ENCODE measurements at places on chromosomes 16 and 17.

- DNase-seq, result no peak
Observed at GRCh38 chr17:28476076-28476865, 2.8 kb downstream of the SLC13A2 start.

- DNase-seq, result no peak
Observed at GRCh38 chr17:62052765-62053338, 12.2 kb downstream of the MED13 start.

DNA sequence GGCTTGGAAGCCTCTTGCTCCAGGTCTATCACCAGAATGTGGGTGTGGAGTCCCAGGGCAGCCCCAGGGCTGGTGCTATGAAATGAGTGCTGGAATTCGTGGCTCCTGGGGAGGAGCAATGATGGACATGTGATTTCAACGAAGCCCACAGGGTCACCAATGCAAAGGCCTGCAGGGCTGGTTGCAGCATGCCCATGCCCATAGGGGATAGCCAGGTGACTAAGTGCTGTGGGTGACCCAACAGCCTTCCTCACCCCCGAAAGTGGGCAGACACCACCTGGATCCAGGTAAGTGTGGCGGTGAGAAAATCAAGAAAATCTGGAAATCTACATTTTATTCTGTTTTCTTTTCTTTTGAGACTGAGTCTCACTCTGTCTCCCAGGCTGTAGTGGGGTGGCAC, 87.5 kb upstream of the GPRC5B start:
- no peak for DNase-seq

GRCh38 chr16:84585467-84585866, 32.4 kb downstream of the COTL1 start:
- no peak for DNase-seq

DNA sequence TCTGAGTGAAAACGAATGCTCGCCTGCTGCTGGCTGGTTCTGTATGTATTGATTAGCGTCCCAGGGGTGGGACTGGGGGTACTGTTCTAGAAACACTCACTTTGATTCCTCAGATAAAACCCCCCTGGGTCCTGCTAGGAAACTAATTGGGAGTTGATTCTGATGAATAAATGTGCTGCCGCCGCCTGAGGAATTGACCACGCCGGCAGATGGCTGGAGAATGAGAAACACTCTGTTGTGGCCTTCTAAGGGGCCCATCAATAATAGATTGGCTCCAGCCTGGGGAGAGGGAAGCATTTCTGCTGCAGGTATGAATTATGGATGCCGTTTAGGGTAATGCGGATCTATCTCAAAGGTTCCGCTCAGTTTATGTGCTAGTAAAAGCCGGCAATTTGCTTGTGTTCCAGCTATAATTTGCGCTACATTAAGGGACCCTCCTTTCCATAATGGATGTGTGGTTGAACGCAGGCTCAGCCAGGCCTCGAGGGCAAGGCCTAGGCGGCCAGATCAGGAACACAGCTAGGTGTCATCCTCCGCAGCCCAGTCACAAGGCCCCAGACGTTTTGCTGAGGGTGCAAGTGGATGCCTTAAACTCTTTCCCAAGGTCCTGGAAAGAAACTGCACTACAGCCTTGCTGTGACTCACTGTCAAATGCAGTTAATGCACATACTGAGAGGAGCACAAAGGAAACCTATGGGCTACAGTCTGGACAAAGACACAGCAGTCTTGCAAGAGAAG, 132.2 kb upstream of the HS3ST2 start:
- DNase-seq, result peak; percentile 12

DNA sequence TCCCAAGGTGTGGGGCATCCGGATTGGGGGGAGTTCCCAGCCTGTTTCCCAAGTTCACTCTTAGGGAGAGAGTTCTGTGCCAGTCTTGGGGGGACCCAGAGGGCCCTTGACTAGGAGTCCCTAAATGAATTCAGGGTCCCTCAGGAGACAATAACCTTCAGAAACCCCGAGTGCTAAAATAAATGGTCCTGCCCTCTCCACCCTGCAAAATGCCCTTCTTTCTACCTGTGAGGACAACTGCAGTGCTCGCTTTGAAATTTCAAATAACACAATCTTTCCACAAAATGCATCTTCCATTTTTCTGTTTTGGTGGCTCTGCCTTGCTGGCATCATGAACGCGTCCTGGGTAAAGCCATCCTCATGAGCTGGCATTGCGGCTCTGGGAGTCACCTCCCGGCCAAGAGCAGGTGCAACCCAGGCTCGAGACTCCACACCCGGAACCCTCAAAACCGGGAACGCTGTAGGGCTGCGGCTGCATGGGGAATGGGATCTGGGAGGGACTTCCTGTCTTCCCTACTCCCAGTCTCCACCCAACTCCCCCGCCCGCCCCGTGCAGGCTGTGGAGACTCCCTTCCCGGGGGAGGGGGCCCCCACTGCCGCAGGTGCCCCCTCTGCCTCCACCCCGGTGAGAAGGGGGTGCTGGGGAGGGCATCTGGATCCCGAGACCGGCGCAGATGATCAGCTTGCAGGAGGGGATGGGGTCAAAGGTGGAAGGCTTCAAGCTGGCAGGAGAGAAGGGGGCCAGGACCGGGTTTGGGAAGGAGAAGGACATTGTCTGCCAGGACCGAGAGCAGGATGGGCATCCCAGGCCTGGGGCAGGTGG, at the start of gene ZNF205:
Gene ZNF205, plus strand, starts transcription at position 529 of the 823 bp plus-strand sequence. CDS start 845 bp downstream, outside the sequence.
- DNase-seq, result peak; percentile 92

- no peak for DNase-seq
Observed at GRCh38 chr16:3819175-3819527, 61.4 kb downstream of the CREBBP start.

GRCh38 chr17:48100160-48100559, 1.1 kb downstream of the CBX1 start:
- DNase-seq, result peak; percentile 39

- no peak for DNase-seq
Observed at GRCh38 chr17:39014795-39015545, 47.8 kb upstream of the FBXO47 start.

GRCh38 chr16:22117609-22118008, 25.3 kb downstream of the VWA3A start:
- DNase-seq, result no peak

GRCh38 chr16:81739503-81739902, 39.6 kb upstream of the PLCG2 start:
- DNase-seq, result no peak

DNA sequence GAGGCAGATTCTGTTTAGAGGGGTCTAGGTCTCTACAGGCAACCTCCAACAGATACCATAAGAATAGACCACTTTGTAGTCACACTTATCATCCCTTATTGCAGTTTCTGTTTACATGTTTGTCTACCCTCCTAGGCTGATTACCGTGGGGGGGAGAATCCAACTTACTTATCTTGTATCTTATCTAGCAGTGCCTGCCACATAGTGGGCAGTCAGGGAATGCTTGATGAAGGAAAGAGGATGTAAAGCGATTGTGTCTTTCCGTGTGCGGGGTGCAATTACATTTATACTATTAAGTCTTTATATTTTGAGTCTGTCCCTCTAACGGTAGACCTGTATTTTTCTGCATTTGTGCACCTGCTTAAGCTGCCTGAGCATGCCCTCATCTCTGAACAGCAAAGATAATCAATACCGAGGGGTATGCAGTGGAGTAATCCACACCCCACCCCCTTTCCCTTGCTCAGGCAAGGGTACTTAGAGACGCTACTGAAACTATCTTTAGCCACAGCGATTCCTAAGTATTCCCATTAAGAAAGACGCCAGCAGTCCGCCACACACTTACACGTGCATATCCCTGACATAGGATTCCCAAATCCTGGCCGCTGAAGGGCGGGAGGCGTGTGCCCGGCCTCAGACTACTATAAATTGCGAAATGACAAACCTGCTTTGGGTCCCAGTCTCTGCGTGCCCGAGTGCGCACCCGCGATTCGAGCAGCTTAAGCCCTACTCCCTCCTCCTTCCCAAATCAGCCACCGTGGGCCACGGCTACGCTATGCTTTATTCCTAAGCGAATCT, 635 bp upstream of the AATF start:
- DNase-seq, result no peak

- no peak for DNase-seq
Observed at GRCh38 chr17:795276-795675, 13.1 kb downstream of the MRM3 start.

DNA sequence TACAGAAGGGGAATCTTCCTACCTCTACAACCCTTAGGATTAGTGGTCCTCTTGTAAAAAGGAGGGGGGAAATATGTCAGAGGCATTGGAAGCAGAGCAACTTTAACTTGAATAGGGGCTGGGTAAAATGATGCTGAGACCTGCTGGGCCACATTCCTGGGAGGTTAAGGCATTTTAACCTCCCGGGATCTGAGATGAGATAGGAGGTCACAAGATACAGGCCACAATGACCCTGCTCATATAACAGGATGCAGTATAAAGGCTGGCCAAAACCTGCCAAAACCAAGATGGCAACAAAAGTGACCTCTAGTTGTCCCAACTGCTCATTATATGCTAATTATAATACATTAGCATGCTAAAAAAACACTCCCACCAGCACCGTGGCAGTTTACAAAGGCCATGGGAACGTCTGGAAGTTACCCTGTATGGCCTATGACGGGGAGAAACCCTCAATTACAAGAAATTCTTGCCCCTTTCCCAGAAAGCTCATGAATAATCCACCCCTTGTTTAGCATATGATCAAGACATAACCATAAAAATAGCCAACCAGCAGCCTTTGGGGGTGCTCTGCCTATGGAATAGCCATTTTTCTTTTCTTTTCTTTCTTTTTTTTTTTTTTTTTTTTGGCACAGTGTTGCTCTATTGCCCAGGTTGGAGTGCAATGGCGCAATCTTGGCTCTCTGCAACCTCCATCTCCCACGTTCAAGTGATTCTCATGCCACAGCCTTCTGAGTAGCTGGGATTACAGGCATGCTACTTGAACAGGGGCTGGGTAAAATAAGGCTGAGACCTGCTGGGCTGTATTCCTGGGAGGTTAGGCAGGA, 6.2 kb upstream of the C1QTNF1 start:
- no peak for DNase-seq

GRCh38 chr17:42675965-42676423, 800 bp downstream of the PLEKHH3 start:
- peak; percentile 60 for DNase-seq

Measured in AG20443 (cell line).